Non-pigmented ciliary epithelial cell (primary cell): ENCODE measurements at places on chromosomes 1 and 21.

DNA sequence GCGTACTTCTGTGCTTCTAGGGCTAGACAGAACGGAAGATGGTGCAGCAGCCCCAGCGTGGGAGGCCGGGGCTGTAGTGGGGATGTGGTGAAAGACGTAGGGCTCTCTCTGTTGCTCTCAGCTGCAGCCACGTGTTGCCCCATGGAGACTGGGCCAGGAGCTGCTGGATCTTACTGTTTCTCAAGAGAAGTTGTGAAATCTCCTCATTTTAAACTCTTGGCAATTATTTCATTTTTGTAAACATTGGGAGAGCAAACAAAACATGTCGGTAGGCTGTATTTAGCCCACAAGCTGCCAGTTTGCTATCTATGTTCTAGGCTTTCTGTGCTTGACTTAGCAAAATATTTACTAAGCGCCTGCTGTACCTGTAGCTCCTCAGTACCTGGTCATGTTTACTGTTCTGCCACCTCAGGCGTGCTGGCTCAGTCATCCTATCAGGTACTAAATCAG lies 15.9 kb upstream of the ELOA start:
- no peak for DNase-seq

DNA sequence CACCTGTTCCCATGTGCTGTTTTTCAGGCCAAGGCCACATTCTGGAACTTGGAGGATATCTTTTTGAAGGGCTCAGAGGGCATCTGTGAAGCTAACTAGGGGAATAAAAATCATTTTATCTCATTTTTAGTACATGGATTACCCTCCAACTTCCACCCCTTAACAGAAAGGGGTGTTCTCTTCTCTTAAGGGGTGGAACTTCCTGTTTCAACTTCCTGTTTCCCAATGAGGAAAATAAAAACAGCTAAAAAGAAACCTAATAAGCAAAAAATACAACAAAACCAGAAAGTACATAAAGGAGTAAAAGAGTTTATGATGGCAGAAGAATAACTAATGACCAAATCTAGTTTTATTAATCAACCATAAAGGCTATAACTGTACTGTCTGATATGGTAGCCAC lies 24.8 kb upstream of the SLC22A15 start:
- no peak for DNase-seq

DNA sequence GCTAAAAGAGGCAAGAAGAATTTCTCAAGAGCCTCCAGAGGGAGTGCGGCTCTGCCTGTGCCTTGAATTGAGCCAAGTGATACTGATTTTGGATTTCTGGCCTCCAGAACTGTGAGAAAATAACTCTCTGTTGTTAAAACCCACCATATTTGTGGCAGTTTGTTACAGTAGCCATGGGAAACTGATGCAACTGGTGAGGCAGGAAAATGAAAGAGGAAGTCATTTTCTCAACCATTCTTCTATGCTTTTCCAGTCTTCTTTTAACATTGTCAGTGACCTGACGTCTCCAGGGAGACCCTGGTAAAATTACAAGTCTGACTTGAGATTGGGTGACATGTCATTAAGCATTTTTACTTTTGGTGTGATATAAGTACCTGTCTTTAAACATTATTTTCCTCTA lies 5.8 kb downstream of the OR6P1 start:
- no peak for DNase-seq

DNA sequence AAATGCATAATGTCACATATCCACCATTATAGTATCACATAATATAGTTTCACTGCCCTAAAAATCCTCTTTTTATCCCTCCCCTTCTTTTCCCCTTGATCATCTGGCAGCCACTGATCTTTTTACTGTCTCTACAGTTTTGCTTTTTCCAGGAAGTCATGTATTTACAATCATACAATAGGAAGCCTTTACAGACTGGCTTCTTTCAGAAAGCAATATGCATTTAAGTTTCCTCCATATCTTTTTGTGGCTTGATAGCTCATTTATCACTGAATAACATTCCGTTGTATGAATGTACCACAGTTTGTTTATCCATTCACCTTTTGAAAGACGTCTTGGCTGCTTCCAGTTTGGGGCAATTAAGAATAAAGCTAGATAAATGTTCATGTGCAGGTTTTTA lies 14.3 kb upstream of the WDTC1 start:
- no peak for DNase-seq

- peak; percentile 98 for DNase-seq
Observed at GRCh38 chr1:98086796-98087441, 166.1 kb upstream of the DPYD start.

DNA sequence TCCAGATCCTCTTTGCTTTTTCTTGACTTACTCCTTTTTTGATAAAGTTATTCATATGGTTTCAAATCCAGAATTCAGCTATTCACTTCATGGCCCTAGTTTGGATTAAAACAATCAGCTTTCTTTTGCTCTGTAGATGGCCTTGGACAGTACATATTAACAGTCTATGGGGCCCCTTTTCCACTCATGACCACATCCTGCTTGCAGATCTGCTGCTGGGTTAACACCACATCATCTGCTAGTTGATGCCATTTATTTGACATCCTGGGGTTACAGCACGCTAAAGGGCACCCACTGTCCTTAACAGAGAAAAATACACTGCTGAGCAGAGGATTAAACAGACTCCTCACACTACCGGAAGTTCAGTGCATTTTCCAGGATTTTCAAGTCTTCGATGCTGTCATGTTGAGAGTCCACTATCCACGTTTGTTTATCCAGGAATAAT lies 941 bp upstream of the IFI16 start:
- no peak for DNase-seq

DNA sequence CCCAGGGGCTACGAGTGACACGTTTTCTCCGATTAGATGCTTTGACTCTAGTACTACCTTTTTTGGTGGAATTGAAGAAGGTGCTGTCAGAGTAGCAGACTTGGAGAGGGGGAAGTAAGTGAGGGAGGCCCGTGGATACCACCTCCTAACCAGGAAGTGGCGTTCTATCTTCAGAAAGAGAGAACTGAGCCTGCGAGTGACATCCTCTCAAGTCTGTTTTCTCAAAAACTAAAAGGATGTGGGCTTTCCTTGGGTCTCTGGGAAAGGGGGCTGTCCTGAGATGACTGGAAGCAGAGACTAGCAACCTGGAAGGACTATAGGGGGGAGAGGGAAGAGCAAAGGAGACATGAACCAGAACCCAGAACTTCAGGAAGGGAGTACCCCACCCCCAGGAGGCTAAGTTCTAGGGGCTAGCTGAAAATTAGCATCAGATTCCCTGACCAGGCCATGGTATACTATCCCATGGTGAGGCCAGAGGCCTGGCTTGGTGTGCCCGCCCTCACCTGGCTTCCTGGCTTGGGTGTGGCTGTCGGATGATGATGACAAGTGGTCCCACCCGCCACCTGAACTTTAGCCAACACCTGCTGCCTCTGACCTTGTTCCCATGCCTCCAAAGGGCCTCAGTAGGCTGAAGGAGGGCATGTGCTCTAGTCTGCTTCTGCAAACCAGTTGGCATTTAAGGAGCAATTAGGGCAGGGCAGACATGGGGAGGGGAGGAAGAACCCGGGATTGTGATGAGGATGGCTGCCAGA lies 49.1 kb downstream of the ATP2B4 start:
- DNase-seq = no peak

DNA sequence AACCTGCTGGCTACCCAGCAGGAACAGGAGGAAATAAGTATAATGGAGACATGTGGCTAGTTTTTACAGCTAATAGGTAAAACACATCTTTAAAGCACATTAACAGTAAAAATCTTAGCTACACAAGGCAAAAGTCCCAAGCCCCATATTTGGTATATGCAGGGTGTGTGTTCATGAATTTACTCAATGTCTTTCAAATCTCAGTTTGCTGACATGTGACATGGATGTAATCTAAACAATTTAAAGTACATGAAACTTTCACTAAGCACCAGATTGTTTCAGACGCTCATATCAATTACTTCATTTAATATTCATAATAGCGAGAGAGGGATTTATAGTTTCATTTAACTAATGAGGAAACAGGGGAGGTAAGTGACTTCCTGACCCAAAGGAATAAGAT lies 3.9 kb downstream of the TACSTD2 start:
- no peak for DNase-seq

GRCh38 chr1:155648207-155649147 lies 38.5 kb downstream of the MSTO1 start:
- DNase-seq = peak; percentile 77

GRCh38 chr1:27868932-27869718 lies 3.2 kb upstream of the THEMIS2 start:
- DNase-seq = no peak

GRCh38 chr1:230148768-230149469 lies 81.9 kb downstream of the GALNT2 start:
- no peak for DNase-seq

- no peak for DNase-seq
Observed at GRCh38 chr21:33643658-33644311, 1.5 kb downstream of the ITSN1 start.

DNA sequence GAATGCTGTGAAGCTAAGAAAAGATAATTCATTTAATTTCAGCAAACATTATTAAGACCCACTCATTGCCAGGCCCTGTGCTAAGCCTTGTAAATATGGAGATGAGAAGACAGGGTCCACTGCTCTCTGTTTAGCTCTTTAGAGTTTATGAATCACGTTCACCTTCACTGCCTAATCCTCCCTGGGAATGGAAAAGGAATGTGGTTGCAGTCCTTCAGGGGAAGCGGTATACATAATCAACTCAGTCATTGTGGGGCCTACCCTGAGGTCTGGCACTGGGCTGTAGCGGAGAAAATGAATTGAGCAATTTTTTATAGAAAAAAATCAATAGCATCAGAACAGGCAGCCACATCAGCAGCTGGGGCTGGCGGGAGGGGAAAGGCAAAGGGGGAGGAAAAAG lies 412.1 kb upstream of the NFIA start:
- DNase-seq = no peak

GRCh38 chr1:182625719-182626504 lies 21.7 kb upstream of the RGS16 start:
- no peak for DNase-seq

DNA sequence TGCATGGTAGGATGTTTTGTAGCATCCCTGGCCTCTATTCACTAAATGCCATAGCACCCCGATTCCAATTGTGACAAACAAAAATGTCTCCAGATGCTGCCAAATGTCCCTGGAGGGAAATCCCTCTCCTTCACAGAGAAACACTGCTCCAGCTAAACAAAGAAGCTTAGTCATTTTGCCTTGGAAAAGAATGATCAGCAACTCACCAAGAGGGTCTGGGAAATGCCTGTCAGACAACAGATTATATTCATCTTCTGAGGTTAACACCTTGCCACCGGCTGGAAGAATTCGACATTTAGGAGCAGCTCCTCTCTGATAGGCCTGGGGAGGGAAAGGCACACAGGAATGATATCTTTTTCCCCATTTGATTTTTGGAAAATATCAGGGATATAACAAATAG lies 84.4 kb downstream of the NIBAN1 start:
- no peak for DNase-seq

- DNase-seq = no peak
Observed at GRCh38 chr1:15598436-15598835, 13.6 kb upstream of the AGMAT start.

DNA sequence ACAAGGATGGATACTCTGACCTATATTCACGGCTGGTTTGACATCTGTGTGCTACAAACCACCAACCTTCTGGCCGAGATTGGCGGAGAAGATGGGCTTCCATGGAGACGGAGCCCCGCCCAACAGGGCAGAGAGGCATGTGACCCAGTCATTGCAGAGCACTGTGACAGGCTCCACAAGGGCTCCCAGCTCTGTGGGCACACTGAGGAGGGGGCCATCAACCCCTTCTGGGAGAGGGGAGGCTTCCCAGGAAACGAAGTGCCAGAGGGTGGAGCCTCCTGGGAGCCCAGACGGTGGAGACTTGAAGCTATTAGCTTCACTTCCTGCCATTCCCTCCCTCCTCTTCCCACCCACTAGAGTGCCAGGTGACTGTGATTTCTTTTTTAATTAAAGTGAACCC lies 71.6 kb upstream of the IFFO2 start:
- no peak for DNase-seq

DNA sequence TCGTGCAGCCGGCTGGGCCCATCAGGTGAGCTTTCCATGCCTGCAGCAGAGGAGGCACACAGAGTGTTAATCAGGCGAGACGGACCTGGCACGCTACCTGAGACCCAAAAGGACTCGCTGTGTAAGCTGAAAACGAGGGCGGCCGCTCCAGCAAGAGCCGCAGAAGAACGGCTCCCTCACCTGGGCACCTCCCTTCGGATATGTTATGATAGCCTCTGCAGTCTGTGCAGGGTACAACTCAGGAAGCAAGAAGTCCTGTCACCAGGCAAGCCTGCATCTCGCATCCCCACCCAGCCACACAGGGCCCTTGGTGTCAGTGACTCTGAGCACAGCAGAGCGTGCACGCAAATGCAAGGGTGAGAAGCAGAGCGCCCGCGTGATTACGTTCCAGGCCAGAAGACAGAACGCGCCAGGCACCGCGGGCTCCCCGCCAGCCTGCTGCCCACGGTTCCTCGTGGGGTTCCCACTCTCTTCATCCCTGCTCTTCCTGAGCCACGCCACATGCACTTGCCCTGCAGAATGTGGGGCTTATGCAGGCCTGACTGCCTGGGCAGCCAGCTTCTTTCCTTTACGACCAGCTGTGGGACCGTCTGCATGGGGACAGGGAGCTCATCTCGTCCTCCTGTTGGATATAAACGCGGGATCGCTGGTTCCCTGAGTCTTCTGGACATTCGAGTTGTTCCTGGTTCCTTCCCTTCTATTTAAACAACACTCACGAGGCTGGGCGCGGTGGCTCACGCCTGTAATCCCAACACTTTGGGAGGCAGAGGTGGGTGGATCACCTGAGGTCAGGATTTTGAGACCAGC lies 20.2 kb upstream of the LRRC47 start:
- no peak for DNase-seq

DNA sequence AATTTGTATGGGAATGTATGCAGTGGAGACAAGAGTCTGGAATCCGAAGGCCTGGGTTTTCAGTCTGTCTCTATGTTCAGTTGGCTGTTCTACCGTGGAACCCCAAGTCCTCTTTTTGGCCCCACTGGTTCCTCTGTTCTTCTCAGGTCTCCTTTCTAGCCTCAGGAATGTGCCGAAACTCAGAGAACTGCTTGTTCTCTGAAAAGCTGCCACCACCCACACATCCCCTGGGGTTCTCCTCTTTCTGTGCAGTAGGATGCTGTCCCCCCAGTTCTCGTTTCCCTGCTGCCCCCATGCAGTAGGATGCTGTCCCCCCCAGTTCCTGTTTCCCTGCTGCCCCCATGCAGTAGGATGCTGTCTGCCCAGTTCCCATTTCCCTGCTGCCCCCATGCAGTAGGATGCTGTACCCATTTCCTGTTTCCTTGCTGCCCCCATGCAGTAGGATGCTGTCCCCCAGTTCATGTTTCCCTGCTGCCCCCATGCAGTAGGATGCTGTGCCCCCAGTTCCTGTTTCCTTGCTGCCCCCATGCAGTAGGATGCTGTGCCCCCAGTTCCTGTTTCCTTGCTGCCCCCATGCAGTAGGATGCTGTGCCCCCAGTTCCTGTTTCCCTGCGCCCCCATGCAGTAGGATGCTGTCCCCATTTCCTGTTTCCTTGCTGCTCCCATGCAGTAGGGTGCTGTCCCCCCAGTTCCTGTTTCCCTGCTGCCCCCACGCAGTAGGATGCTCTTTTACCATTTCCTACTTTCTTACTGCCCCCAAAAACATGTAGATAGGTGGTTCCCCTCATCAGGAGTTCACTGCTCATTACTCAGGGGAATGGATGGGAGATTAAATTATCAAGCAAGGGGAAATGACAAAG lies 35.3 kb downstream of the OPTC start:
- DNase-seq = no peak

GRCh38 chr1:21012937-21013336 lies 163.8 kb downstream of the EIF4G3 start:
- peak; percentile 48 for DNase-seq
